ENCODE measurements at places on chromosomes 2 and 18.

DNA sequence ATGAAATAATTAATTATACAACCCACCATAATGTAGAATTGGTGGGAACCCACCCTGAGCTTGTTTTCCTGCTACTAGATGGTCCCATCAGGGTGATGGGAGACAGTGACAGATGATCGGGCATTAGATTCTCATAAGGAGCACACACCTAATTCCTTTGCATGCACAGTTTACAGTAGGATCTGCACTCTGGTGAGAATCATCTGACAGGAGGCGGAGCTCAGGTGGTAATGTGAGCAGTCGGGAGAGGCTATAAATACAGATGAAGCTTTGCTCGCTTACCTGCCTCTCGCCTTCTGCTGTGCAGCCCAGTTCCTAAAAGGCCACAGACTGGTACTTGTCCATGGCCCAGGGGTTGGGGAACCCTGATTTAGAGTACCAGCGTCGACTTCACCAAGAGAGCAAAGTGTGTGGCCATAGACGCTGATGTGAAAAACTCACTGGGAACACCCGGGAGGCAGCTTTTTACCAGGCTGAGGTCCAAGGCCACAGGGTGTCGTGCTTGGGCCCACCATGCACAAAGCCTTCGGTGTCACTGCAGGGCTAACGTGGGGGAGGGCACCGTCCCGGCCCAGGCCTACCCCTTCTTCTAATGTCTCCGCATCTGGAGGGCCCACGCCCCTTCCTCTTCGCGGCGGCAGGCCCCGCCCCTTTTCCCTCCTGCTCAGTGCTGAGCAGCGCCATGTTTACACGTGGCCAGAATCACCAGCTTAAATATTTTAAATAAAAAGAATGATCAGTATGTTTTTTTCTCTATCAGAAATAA lies 296.8 kb upstream of the HDAC4 start:
- DNase-seq, result no peak

- no peak for DNase-seq
These were observed 296.0 kb downstream of the NDUFA10 start for GRCh38 chr2:239729151-239729550.

GRCh38 chr2:126910637-126911036 lies 11.9 kb downstream of the TEX51 start:
- no peak for DNase-seq

GRCh38 chr2:206993964-206994363 lies 54.6 kb downstream of the CPO start:
- DNase-seq, result no peak

DNA sequence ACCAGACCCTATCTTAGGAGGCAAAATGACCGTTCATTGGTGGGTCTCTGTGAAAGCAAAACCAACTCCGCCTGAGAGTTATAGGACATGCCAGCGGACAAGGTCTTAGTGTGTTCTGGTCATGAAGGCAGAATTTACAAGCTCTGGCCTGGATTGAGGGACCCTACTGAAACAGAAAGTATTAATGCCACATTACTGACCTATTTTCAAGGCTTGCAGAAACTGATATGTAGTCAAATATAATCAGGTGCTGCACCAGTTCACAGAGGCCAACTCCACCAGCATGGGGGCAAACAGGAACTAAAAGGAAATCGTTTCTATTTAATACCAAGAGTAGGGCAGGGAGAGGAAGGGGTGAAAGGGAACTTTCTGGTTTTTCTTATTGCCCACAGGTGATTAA lies 19.7 kb downstream of the TYMS start:
- no peak for DNase-seq

DNA sequence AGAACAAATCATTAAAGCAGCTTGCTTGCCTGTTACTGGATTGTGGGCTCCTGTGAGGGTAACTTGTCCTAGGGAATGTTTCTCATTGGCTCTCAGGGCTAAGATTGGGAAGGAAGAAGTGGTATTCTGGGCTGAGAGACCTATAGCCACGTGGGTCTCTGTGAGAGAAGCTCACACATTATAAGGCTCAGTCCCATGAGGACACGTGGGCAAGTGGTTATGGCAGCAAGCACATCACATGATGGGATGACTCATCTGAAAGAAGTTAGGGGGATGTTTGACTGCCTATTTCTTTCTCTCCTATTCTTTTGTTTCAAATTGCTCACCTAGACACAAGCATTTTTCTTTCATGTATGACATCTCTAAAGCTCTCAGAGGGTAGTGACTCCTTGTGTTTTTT lies 418.0 kb upstream of the ST6GAL2 start:
- no peak for DNase-seq

Measured in NCI-H524 treated with DMSO at 0.1 percent for 48 hours (cell line).